Uterine smooth muscle cell (primary cell): ENCODE measurements at places on chromosomes 3 and 15. TPM values are rescaled to one million over a fixed set of nuclear protein-coding genes. Genes with fewer than 3 reads are reported as not detected.

ZNF385D gene
- total RNA-seq, result 0.66 and 0.75 TPM in 2 replicates

UBXN7 gene
- 20.4 and 25.2 TPM in 2 replicates for total RNA-seq

GOLGA6L10 gene
- 0.11 and 1.00 TPM in 2 replicates for total RNA-seq

NT5DC2 gene
- 44.7 and 52.5 TPM in 2 replicates for total RNA-seq

AADACL2 gene
- not detected in 2 replicates for total RNA-seq

LRRC31 gene
- not detected in 2 replicates for total RNA-seq

DAZL gene
- not detected in 2 replicates for total RNA-seq

SLC22A14 gene
- under 0.01 TPM in 1 of 2 replicates, not detected in the other for total RNA-seq

GPR160 gene
- 0.22 and 0.50 TPM in 2 replicates for total RNA-seq

ERICH6 gene
- 0.22 TPM in 1 of 2 replicates, not detected in the other for total RNA-seq

GOLGA6L2 gene
- total RNA-seq, result not detected in 2 replicates

ATP13A4 gene
- 0.50 and 0.55 TPM in 2 replicates for total RNA-seq

FRMD5 gene
- 11.1 and 12.4 TPM in 2 replicates for total RNA-seq

CPNE4 gene
- not detected in 2 replicates for total RNA-seq

TNFAIP8L3 gene
- 8.6 and 13.0 TPM in 2 replicates for total RNA-seq

SLC6A6 gene
- 22.6 and 30.5 TPM in 2 replicates for total RNA-seq

PAQR5 gene
- 0.37 and 1.5 TPM in 2 replicates for total RNA-seq

KIF7 gene
- total RNA-seq, result 14.1 and 18.0 TPM in 2 replicates

FOXP1 gene
- 67.3 and 69.9 TPM in 2 replicates for total RNA-seq

KCNAB1 gene
- 0.25 TPM in 1 of 2 replicates, not detected in the other for total RNA-seq

ABTB1 gene
- 8.4 and 11.7 TPM in 2 replicates for total RNA-seq

RARB gene
- total RNA-seq, result 26.4 and 44.8 TPM in 2 replicates

MGA gene
- 42.0 and 42.8 TPM in 2 replicates for total RNA-seq

STAB1 gene
- 0.44 and 0.62 TPM in 2 replicates for total RNA-seq

BTLA gene
- 0.12 TPM in 1 of 2 replicates, not detected in the other for total RNA-seq

CCR5 gene
- total RNA-seq, result 0.11 TPM in 1 of 2 replicates, not detected in the other

SYNPR gene
- total RNA-seq, result not detected in 2 replicates

P2RY13 gene
- total RNA-seq, result not detected in 2 replicates

ATRIP gene
- 5.4 and 13.4 TPM in 2 replicates for total RNA-seq

SMAD6 gene
- total RNA-seq, result 11.0 and 11.3 TPM in 2 replicates

LRRC3B gene
- total RNA-seq, result not detected in 2 replicates

LTK gene
- total RNA-seq, result 0.37 and 0.44 TPM in 2 replicates

TEX55 gene
- not detected in 2 replicates for total RNA-seq

SOX14 gene
- total RNA-seq, result not detected in 2 replicates

ITPKA gene
- total RNA-seq, result 18.1 and 25.0 TPM in 2 replicates

ACP3 gene
- total RNA-seq, result 11.1 and 27.1 TPM in 2 replicates

KBTBD13 gene
- not detected in 2 replicates for total RNA-seq

PDCD10 gene
- 58.1 and 70.1 TPM in 2 replicates for total RNA-seq

COPS2 gene
- total RNA-seq, result 77.2 and 83.7 TPM in 2 replicates

COPB2 gene
- 309 and 322 TPM in 2 replicates for total RNA-seq

POLQ gene
- total RNA-seq, result 6.5 and 18.6 TPM in 2 replicates

UROC1 gene
- total RNA-seq, result not detected in 2 replicates

LRRC15 gene
- total RNA-seq, result 0.55 and 0.87 TPM in 2 replicates

IL17RC gene
- 43.3 and 43.7 TPM in 2 replicates for total RNA-seq

NAALADL2 gene
- total RNA-seq, result 11.9 and 13.7 TPM in 2 replicates

ACTRT3 gene
- total RNA-seq, result 3.7 and 4.2 TPM in 2 replicates

PIGZ gene
- total RNA-seq, result 2.1 and 3.9 TPM in 2 replicates

CLDN1 gene
- 0.25 and 0.55 TPM in 2 replicates for total RNA-seq

HTR3E gene
- not detected in 2 replicates for total RNA-seq
